ENCODE measurements at places on chromosomes 4 and X.

GRCh38 chrX:69253821-69254220, 88.6 kb upstream of the PJA1 start:
- H3K4me3 ChIP-seq: no peak overlapping the region
- H3K36me3 ChIP-seq: no peaks in the 10 kb centered on the region
- no peaks in the 10 kb centered on the region for H3K4me1 ChIP-seq
- no peaks in the 10 kb centered on the region for H3K27me3 ChIP-seq

DNA sequence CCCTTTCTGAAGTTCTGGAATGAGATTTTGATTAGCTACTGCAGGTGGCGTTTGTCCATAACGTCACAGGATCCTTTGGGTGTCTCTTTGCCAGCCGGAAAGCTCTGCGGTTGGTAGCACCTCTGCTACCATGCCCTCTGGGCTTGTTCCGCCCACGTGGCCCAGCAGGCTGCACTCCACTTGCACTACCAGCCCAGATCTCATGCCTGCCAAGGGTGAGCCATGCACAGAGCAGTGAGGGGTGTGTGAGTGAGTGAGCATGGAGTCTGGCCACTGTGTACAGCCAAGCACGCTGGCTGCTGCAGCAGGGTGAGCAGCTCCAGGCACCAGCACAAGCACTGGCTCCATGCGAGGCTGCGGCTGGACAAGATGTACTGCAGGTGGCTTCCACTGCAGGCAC, 6.6 kb upstream of the HNRNPD start:
- peaks cover 16% of the 10 kb centered on the region for H3K4me1 ChIP-seq
- no peak overlapping the region for H3K27ac ChIP-seq
- no peak for DNase-seq
- no peak overlapping the region for H3K4me3 ChIP-seq
- peaks cover 4% of the 10 kb centered on the region for H3K27me3 ChIP-seq

DNA sequence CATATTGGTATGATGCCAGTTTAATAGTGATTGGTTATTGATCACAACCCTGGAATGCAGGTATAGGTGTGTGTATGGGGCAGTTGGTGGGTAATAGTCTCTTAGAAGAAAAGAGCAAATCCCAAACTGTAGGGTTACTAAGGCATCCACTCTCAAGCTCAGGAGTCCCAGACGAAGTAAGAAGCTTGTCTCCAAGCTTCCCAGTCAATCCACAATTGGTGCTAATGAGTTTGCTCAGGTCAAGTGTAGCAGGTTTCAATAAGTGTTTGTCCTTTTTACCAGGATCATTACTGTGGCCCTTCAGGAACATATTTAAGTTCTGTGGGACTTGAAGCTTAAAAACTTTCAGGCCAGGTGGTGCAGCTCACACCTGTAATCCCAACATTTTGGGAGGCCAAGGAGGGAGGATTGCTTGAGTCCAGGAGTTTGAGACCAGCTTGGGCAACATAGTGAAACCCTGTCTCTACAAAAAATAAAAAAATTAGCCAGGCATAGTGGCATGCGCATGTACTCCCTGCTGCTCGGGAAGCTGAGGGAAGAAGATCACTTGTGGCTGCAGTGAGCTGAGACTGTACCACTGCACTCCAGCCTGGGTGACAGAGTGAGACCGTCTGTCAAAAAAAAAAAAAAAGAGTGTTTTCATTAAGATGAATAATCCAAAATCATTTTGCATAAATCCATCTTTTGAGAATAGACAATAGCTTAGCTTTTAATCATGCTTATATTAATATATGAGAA, 166.8 kb downstream of the UNC5C start:
- no peaks in the 10 kb centered on the region for H3K4me1 ChIP-seq
- DNase-seq: no peak
- H3K4me3 ChIP-seq: no peak overlapping the region
- no peak overlapping the region for H3K27ac ChIP-seq
- no peaks in the 10 kb centered on the region for H3K36me3 ChIP-seq

- H3K27ac ChIP-seq: no peak overlapping the region
- DNase-seq: no peak
- no peak overlapping the region for H3K4me3 ChIP-seq
- H3K36me3 ChIP-seq: no peaks in the 10 kb centered on the region
- peaks cover 19% of the 10 kb centered on the region for H3K27me3 ChIP-seq
Observed at GRCh38 chr4:87939978-87940690, 35.4 kb upstream of the SPP1 start.

- DNase-seq: no peak
- H3K4me1 ChIP-seq: peaks cover 10% of the 10 kb centered on the region
- peaks cover 84% of the 10 kb centered on the region for H3K27me3 ChIP-seq
- no peak overlapping the region for H3K4me3 ChIP-seq
- H3K27ac ChIP-seq: peak overlapping the region; percentile 32
- H3K36me3 ChIP-seq: no peaks in the 10 kb centered on the region
Observed at GRCh38 chr4:13527981-13528820, 16.1 kb downstream of the NKX3-2 start.

- peaks cover 69% of the 10 kb centered on the region for H3K4me1 ChIP-seq
- H3K4me3 ChIP-seq: peak overlapping the region; percentile 52
- DNase-seq: no peak
- peak overlapping the region; percentile 98 for H3K27ac ChIP-seq
Observed at GRCh38 chr4:26076896-26077295, 162.9 kb downstream of the SMIM20 start.

DNA sequence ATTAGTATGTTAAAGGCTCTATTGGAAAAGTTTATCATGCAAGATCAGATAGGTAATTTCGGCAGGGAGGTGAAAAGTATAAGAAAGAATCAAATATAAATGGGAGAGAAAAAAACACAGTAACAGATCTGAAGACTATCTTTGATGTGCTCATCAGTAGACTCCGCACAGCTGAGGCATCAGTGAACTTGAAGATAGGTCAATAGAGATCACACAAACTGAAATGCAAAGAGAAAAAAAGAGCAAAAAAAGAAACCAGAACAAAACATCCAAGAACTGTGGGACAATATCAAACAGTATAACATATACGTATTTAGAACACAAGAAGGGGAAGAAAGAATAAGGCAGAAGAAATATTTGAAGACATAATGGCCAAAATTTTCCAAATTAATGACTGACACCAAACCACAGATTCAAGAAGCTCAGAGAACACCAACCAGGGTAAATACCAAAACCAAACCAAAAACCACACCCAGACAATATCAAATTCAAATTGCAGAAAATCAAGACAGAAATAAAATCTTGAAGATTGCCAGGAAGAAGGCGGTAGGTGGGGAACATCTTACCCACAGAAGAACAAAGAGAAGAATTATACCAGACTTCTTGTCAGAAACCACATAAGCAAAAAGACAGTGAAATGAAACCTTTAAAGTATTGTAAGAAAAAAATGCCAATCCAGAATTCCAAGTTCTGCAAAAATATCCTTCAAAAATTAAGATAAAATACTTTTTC, 29.1 kb downstream of the PFKFB1 start:
- H3K4me3 ChIP-seq: no peak overlapping the region
- H3K36me3 ChIP-seq: no peaks in the 10 kb centered on the region
- DNase-seq: no peak
- H3K4me1 ChIP-seq: peaks cover 4% of the 10 kb centered on the region
- no peak overlapping the region for H3K27ac ChIP-seq

- peaks cover 5% of the 10 kb centered on the region for H3K4me1 ChIP-seq
- H3K27me3 ChIP-seq: no peaks in the 10 kb centered on the region
- DNase-seq: no peak
- H3K27ac ChIP-seq: no peak overlapping the region
- H3K36me3 ChIP-seq: peaks cover 6% of the 10 kb centered on the region
- H3K4me3 ChIP-seq: no peak overlapping the region
Observed at GRCh38 chrX:16807548-16807947, 21.3 kb downstream of the TXLNG start.

- H3K4me1 ChIP-seq: peaks cover 58% of the 10 kb centered on the region
- H3K4me3 ChIP-seq: peak overlapping the region; percentile 99
- no peaks in the 10 kb centered on the region for H3K27me3 ChIP-seq
- H3K27ac ChIP-seq: peak overlapping the region; percentile 100
- DNase-seq: no peak
- H3K36me3 ChIP-seq: peaks cover 28% of the 10 kb centered on the region
Observed at GRCh38 chr4:139300431-139301112, 733 bp upstream of the NAA15 start.

DNA sequence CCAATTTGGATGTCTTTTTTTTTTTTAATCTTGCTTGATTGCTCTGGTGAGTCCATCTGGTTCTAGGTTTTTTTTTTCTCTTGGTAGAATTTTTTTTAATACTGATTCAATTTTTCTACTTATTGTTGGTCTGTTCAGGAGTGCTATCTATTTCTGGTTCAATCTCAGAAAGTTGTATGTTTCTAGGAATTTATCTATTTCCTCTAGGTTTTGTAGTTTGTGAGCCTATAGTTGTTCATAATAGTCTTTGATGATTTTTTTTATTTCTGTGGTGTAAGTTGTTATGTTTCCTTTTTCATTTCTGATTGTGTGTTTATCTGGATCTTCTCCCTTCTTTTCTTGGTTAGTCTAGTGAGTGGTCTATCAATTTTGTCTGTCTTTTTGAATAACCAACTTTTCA, 129.6 kb downstream of the FAM13A start:
- peaks cover 4% of the 10 kb centered on the region for H3K36me3 ChIP-seq
- no peak overlapping the region for H3K4me3 ChIP-seq
- H3K27me3 ChIP-seq: no peaks in the 10 kb centered on the region

DNA sequence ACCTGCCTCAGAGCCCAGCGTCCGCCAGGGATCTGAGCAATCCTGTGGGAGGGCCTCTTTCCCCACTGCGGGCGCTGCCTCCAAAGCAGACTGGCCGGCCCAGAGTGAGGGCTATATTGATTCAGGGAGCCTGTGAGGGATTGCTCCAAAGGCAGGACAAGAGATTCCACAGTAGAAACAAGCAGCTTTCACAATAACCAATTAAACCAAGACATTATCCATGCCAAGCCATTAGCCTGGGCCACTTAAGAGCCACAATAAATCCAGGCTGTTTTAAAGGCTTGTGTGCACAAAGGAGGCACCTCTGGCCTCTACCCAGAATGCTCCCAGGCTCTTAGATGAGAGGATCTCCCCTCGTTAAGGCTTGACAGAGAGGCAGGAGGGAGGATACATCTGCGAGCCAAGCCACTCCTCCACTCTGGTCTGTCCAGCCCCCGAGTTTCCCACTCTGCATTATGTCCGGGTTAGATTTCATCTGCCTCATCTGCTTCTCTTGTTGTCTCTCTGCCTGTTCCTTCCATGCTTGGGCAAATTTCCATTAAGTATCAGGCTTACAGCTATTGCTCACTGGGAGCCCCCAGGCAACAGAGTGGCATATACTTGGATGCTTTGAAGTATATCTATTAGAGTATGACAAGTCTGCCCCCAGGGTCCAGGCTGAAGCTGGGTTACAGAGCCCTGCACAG, 357.9 kb downstream of the UNC5C start:
- no peak overlapping the region for H3K4me3 ChIP-seq
- H3K4me1 ChIP-seq: peaks cover 15% of the 10 kb centered on the region
- no peaks in the 10 kb centered on the region for H3K27me3 ChIP-seq
- H3K36me3 ChIP-seq: no peaks in the 10 kb centered on the region
- H3K27ac ChIP-seq: no peak overlapping the region
- DNase-seq: no peak

DNA sequence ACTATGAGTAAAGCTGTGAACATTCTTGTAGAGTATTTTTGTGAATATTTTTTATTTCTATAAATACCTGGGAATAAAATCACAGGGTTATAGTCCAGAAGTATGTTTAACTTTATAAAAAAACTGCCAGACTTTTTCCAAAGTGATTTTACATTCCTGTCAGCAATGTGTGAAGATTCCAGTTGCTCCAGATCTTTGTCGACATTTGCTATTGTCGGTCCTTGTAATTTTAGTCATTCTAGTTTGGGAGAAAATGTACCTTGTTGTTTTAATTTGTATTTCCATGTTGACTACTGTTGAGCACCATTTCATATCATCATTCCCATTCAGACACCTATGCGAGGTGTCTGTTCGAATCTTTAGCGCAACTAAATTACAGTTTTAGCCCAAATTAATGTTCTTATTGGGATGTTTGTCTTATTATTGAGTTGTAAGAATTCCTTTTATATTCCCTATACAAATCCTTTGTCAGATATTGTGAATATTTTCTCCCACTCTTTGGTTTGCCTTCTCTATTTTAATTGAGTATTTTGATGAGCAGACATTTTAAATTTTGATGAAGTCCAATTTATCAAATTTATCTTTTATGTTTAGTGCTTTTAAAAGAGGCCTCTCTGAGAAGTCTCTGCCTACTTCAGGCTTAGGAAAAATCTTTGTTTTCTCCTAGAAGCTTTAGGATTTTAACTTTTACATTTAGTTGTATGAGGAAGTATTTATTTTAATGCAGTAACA, 2.6 kb downstream of the CEP135 start:
- no peak overlapping the region for H3K4me3 ChIP-seq
- no peak overlapping the region for H3K27ac ChIP-seq
- DNase-seq: no peak
- peaks cover 26% of the 10 kb centered on the region for H3K36me3 ChIP-seq

- H3K4me3 ChIP-seq: no peak overlapping the region
- H3K36me3 ChIP-seq: peaks cover 14% of the 10 kb centered on the region
- H3K4me1 ChIP-seq: peaks cover 2% of the 10 kb centered on the region
- H3K27me3 ChIP-seq: no peaks in the 10 kb centered on the region
Observed at GRCh38 chr4:138223231-138223910, 18.8 kb downstream of the SLC7A11 start.

DNA sequence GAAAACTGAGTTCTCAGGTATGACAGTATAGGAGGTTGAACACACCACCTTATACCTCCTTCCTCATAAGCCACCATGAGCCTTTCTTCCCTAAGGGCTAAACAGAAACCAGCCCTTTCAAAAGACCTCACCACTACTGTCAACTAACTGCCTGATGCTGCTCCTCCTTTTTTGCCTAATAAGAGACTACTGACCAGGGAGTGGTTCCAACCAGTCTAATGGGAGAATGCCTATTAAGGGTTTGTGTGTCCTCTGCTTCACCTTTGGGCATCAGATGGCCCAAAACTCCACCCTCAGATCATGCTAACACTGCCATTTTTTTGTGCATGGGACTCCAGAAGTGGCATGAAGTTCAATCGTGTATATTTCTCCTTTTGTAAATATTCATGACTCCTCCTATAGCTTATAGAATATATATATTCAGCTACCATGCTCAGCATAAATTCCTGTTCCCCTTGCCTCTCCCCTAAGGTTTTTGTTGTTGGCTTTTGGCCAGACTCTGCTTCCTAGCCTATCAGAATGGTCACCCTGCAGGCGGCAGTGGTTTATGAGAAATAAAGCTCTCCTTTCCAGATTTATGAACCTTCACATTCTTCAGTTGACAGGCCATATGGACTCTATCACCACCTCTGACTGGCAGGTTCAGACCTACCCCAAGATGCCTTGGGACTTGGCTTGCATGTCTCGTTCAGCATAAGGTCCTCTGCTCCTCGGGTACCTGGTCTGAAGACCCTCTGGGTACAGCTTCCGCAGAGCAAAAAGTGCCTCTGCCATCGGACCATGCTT, 28.2 kb downstream of the FGFBP1 start:
- peaks cover 10% of the 10 kb centered on the region for H3K27me3 ChIP-seq
- no peak overlapping the region for H3K4me3 ChIP-seq
- no peaks in the 10 kb centered on the region for H3K4me1 ChIP-seq
- DNase-seq: no peak
- H3K36me3 ChIP-seq: no peaks in the 10 kb centered on the region
